ENCODE measurements at places on chromosomes 5 and 9.
A peak's percentile ranks its signal among the peaks of the same experiment; 100 is the strongest.

- no peak for DNase-seq
Observed at GRCh38 chr9:16505199-16505598, 365.3 kb downstream of the BNC2 start.

DNA sequence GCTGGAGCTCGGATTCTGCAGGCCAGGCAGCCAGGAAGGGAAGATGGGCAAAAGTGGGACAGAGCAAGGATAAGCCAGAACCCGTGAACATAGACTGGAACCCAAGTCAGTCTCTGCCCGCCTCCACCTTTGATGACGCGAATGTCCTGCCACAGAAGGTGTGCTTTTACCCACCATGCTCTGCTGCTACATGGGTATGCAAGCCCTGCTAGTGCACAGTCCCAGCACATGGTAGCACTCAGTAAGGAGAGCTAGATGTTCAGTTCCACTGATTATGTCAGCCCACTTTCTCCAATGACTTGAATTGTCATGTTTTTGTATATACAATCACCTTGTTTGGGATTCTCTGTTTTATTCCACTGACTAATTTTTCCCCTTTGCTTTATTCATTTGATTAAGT, 11.4 kb upstream of the CD72 start:
- no peak for DNase-seq

- no peak for DNase-seq
Observed at GRCh38 chr9:129759319-129759718, 6.5 kb upstream of the PTGES start.

DNA sequence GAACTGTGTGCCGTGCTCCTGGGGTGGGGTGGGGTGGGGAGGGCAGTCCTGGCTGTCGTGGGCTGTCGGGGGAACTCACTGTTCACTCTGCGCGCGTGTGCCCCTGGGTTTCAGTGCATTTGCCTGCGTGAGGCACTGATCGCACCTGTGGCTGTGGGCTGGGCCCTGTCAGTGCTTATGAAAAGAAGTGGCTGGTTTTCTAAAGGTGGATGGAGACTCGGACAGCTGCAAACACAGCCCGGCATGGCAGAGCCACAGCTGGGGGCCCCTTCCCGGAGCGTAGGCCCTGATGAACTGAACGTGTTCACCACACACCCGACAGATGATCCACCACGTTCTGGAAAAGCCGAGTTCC, 42.7 kb downstream of the NKD2 start:
- DNase-seq, result no peak

DNA sequence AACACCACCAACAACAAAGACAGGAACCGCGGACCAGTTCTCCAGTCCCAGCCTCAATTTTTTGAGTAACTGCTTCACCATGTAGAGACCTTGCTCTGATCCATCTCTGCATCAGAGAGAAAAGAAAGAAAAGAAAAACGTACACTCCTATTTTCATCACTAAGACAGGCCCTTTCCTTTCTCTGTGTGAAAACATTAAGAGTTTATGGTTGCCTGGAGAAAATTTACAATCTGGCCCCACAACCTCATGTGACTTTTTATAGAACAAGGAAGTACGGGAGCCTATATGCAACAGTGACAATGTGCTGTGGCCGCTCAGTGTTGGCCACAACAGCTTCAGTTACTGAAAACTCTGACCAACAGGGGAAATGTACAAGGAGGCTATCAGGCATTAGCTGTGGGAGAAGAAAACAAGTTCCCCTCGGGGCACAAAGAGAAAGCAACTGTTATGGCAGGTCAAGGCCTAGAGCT, 272.9 kb upstream of the PTGER4 start:
- peak; percentile 10 for DNase-seq

DNA sequence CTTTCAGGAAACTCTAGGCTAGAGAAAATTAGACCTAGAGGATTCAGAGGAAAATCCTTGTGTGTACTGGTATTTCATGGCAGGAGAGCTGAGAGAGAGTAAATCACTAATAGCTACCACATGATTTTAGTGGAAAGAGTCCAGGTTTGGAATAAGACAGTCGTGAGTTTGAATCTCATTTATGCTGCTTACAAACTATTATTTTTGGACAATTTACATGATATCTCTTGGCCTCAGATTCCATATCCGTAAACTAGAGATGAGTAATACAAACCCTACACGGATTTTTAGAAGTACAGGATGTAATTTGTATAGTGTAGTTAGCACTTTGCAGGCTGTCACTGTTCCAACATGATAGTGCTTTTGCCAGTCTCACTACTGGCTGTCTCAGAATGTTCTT, 2.7 kb downstream of the IL31RA start:
- DNase-seq, result no peak
